Activated naive CD8-positive, alpha-beta T cell treated with anti-CD3 and anti-CD28 coated beads, Interleukin-2, amount 10 ng/mL, durations not matched to agents 7 days and 5 days (primary cell): ENCODE measurements at places on chromosomes 13 and 19. TPM values are rescaled to one million over a fixed set of nuclear protein-coding genes. Genes with fewer than 3 reads are reported as not detected.

DNA sequence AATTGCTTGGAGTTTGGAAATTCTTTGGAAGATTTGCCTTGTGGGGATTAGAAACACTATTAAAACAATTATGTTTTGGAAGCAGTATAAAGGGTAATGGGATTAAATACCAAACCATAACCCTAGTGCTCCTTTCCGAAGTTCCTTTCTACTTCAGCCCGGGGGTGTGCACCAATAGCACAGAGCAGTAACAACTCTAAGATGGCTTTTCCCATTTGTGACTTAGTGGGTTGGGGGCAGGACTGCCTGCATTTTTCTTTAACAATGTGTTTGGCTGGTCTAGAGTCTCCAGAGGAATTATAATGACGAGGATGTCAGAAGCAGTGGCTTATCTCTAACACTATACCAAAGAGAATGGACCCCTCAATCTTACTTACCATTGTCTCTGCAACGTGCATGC, 11.9 kb upstream of the IL17D start:
- H3K4me3 ChIP-seq: no peak overlapping the region
- H3K27ac ChIP-seq: no peak overlapping the region
- peaks cover 4% of the 10 kb centered on the region for H3K4me1 ChIP-seq
- no peak for DNase-seq

- peak overlapping the region; percentile 28 for H3K4me3 ChIP-seq
- no peaks in the 10 kb centered on the region for H3K27me3 ChIP-seq
- peak overlapping the region; percentile 39 for H3K27ac ChIP-seq
- peaks cover 46% of the 10 kb centered on the region for H3K4me1 ChIP-seq
- DNase-seq: no peak
- peaks cover 50% of the 10 kb centered on the region for H3K36me3 ChIP-seq
These were observed 57.9 kb downstream of the ELF1 start for GRCh38 chr13:40961214-40961613.

DNA sequence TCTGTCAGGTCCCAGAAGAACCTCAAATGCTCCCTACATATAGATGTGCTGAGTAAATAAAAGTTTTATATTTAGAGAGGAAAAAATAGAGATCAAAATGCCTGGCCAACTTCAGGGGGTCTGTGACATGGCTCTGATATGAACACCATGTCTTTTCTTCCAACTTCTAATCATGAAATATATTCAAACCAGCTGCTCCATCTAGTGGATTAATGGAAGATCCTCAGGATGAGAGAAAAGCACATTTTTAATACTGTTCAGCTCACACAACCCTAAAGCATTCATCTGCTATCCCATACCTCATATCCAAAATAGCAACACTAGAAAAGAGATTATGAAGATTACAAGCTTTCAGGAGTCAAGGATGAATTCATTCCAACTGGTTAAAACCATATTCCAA, 56.0 kb upstream of the DOCK9 start:
- H3K4me3 ChIP-seq: no peak overlapping the region
- no peak for DNase-seq
- no peak overlapping the region for H3K27ac ChIP-seq
- H3K36me3 ChIP-seq: peaks cover 29% of the 10 kb centered on the region
- H3K27me3 ChIP-seq: no peaks in the 10 kb centered on the region
- H3K4me1 ChIP-seq: peaks cover 3% of the 10 kb centered on the region

MBD3L2 gene
- total RNA-seq: not detected

ZNF8 gene
- total RNA-seq: 8.9 TPM

HS6ST3 gene
- not detected for total RNA-seq

ERICH6B gene
- not detected for total RNA-seq
